ENCODE measurements at places on chromosomes 7 and 10.

- no peak for DNase-seq
Observed at GRCh38 chr7:37065779-37066271, 341.5 kb upstream of the AOAH start.

- DNase-seq, result no peak
Observed at GRCh38 chr7:78143661-78144060, 345.1 kb downstream of the PHTF2 start.

DNA sequence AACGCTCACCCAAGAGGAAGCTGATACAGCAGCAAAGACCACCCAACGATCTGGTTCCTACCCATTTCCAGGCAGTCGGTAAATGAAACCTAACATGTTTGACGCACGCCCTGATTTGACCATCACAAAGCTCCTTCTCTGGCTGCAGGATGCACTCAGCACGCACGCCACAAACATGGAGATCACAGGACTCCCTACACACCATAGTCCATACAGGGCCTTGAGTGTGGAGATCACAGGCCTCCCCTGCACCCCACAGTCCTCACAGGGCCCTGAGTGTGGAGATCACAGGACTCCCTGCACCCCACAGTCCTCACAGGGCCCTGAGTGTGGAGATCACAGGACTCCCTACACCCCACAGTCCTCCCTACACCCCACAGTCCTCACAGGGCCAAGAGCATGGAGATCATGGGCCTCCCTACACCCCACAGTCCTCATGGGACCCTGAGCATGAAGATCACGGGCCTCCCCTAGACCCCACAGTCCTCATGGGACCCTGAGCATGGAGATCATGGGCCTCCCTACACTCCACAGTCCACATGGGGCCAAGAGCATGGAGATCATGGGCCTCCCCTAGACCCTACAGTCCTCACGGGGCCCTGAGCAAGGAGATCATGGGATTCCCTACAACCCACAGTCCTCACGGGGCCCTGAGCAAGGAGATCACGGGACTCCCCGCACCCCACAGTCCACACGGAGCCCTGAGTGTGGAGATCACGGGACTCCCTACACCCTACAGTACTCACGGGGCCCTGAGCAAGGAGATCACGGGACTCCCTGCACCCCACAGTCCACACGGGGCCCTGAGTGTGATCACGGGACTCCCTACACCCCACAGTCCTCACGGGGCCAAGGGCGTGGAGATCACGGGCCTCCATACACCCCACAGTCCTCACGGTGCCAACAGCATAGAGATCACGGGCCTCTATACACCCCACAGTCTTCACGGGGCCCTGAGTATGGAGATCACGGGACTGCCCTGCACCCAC, 409.2 kb downstream of the DNAJB6 start:
- no peak for DNase-seq

- no peak for DNase-seq
Observed at GRCh38 chr7:28470344-28470743, 58.0 kb downstream of the CREB5 start.

- no peak for DNase-seq
Observed at GRCh38 chr7:150952331-150953050, 25.6 kb downstream of the KCNH2 start.

DNA sequence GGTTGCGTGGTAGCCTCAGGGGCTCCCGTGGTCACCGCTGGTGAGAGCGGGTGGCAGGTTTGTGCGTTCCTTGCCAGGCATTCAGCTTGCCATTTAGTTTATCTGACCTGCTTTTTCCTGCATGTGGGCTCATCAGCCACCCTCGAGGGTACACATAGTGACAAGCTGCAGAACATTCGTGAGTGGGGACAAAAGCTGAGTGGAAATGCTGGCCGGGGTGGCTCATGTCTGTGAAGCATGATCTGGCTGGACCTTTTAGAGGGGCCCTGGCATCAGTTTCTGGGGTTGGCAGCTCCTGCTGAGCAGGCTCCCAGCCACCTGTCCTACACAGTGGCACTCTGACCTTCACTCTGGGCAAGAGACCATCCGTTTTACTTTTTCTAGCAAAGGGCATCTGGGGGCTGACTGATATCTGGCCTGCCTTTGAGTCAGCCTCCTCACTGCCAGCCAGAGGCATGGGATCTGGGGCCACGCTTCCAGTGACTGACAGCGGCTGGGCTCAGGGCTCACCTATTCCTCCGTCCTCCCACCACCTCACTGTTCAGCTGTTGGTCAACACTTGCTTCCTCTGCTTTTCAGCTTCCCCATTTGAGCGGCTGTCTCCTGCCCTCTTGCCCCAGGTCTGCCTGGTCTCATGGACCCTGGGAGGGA, 75.0 kb downstream of the LANCL2 start:
- no peak for DNase-seq

GRCh38 chr7:154783281-154783909, 219.5 kb downstream of the PAXIP1 start:
- DNase-seq, result no peak

DNA sequence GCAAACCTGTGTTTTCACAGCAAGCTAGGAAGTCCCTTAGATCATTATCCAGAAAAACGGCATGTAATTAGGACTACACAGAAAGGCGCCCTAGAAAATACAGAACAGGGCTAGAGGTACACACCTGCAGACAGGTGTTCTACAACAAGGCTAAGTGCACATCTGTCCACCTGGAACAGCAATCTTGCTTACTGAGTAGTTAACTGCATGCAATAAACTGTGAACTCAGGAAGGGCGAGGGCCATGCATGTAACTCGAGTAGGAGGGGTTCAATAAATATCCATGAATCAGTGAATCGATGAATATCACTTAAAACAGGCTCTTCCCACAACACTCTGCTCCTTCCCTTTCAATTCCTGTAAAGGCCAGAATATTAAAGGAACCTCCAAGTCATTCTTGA, 22.0 kb downstream of the FAM171A1 start:
- DNase-seq, result no peak

- DNase-seq, result no peak
Observed at GRCh38 chr7:30814700-30815387, 43.6 kb downstream of the MINDY4 start.

- DNase-seq, result no peak
Observed at GRCh38 chr10:120612756-120613155, 155.7 kb downstream of the PLPP4 start.

DNA sequence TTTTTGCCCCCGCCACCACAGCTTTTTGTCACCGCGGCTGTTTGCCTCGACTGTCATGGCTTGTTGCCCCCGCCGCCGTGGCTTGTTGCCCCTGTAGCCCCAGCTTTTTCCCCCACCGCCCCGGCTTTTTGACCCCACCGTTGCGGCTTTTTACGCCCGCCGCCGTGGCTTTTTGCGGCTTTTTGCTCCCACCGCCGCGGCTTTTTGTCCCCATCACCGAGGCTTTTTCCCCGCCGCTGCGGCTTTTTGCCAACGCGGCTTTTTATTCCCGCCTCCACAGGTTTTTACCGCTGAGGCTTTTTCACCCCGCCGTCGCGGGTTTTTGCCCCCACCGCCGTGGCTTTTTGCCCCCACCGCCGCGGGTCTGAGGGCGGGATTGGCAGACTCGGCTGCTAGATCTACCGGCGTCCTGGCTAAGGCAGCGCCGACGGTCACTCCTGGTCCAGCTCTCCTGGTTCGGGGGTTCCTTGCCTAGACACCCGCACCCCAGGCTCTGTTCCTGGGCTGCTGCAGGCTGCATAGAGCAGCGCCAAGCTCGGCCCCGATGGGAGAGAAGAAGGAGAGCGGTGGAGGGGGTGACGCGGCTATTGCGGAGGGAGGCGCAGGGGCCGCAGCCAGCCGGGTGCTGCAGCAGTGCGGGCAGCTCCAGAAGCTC, 637.7 kb downstream of the ZNF716 start:
- DNase-seq, result no peak

- no peak for DNase-seq
Observed at GRCh38 chr7:93062599-93062998, 55.2 kb downstream of the SAMD9 start.

DNA sequence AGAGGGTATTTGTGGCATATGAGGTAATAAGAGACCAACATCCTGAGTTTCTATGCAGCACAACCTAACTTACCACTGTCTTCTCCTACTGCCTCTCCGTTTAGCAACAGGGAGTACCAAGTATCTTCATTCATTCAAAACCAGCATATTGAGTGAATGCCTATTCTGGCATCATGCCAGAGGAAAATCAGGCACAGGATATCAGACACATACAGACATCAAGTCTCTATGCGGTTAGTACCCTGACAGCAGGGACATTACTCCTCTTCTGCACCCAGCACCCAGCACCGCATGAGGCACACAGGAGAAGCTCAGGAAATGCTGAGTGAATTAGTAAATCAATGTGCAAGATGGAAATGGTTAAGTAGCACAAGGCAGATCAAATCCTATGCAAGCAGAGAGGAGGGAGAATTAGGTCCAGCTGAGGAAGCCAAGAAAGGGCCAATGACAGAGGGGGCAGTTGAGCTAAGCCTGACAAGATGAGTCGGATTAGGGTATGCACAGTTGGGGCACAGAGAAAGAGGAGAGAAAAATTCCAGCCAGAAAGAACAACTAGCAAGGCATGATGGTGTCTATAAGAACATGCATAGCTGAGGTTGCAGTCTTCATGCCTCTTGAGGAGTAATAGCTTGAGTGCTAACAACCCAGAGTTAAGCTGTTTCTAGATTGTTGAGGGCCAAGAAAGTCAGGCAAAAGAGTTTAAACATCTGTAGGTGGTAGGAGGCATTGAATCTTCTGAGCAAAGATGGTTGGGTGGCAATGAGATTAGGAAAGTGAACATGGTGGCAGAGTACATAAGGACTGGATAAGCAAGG, 146.0 kb downstream of the PLXNA4 start:
- DNase-seq, result no peak

DNA sequence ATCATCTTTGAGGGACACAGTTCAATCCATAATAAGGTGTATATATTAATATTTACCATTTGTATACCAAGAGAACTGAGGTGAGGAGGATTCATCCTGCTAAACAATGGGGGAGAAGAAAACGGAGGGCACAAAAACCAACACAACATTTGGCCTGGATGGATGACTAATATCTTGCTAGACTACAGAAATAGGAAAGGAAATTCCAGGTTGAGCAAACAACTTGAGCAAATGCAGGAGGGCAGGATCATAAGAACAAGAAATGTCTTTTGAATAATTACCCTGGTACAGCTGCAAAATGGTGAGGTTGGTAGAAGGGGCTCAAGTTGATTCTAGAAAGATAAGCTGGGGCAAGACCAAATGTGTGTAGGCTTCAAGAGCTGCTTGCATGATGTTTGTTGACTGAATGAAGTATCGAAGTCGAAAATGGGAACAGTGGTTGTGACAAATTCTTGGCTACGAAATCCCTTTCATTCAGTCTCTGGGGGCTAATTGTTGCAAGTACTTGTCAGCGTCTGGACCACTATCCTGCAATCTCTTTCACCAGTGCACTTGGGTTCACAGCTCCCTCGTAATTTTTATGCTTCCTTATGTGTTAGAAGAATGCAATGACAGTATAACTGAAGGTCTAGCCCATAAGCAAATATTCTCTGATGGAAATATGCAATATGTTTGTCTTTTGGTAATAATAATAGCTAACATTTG, 176.2 kb downstream of the PTEN start:
- DNase-seq, result no peak

- no peak for DNase-seq
Observed at GRCh38 chr10:29252811-29253689, 35.8 kb upstream of the LYZL1 start.

- DNase-seq, result no peak
Observed at GRCh38 chr10:50540069-50540825, 83.5 kb downstream of the SGMS1 start.

- no peak for DNase-seq
Observed at GRCh38 chr10:69858201-69858600, 56.5 kb downstream of the COL13A1 start.

DNA sequence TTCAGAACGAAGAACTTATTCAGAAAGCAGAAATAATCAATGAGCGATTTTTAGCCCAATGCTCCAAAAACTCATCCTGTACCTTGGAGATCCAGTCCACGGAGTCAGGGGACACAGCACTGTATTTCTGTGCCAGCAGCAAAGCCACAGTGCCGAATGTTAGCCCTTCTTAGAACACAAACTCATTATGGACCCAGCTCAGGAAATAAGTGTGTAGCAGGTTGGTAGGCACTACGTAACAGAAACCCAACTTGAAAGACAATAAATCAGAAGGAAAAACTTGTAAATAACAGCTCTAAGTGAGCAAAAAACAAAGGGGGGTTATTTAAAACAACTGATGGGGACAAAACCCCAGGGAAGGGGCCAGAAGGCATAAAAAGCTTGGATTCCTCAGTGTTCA, 112.0 kb upstream of the PRSS1 start:
- DNase-seq, result no peak

- no peak for DNase-seq
Observed at GRCh38 chr10:69650589-69651261, 20.7 kb downstream of the FAM241B start.

DNA sequence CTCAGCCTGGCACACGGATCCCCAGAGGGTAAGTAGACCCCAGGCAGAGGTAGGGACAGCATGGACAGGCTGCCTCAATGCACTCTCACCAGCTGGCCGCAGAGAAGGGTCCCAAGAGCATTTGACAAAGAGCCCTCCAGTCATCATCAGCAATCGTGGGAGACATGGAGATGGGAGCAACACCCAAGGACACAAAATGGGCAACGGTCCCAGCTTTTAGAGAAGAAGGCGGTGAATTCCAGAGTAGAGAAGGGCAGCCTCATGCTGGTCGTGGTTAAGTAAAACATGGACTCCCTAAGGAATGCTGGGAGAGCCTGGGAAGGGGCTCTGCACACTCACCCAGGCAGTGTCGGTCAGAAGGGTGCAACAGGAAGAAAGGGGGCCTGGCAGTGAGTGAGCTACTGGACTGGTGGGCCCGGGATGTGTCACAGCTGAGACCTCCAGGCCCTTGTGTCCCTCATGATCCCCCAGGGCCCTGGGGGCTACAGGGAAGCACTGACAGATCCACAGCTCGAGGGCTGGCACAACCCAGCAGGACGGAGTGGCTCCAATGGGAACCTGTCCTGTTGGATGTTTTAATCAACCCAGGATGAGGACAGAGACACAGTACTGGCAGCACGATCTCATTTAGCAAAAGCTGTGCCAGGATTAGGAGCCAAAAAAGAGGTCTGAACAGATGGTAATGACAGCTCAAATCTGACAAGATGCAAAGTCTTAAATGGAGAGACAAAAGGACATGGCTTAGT, 147.1 kb downstream of the NEURL1 start:
- DNase-seq, result no peak

DNA sequence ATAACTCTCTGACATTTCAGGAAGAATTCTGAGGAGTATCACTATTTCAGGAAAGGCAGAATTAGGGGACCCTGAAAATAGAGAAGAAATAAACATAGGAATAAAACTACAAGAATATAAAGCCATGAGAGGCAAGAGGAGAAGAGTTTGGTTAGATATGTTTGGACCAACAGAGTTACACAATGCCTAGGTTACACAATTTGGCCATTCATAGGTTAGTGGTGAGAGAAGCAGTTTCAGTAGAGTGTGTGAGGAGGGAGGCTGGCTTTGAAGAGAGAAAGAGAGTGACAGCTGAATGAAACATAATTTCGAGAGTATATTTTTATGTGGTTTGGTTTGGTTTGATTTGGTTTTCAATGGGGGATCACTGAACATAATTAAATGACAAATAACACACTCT, 783.2 kb upstream of the LRRN3 start:
- DNase-seq, result no peak

DNA sequence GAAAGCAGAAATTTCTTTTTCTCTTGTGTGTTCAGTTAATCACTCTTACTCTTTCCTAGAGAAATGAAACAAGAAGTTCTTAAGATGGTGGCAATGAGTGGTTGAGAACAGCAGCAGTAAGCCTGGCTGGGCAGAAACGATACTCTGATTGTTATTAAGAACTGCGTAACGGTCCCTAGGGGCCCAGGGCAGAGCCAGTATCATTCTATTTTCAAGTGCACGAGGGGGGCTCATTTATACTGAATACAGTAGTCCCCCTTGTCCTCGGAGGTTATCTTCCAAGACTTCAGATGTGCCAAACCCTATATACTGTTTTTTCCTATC, 64.9 kb downstream of the EEPD1 start:
- DNase-seq, result no peak

- no peak for DNase-seq
Observed at GRCh38 chr7:127390817-127391590, 1.5 kb downstream of the ZNF800 start.
